GM12891 (cell line): ENCODE measurements at places on chromosomes 2 and 18.

GRCh38 chr2:125855204-125855603 is 800.8 kb upstream of the GYPC start:
- DNase-seq, result no peak

- DNase-seq, result no peak
Measured at GRCh38 chr2:195632856-195633572, 24.0 kb upstream of the SLC39A10 start.

- no peak for DNase-seq
Measured at GRCh38 chr2:15115776-15116175, 445.4 kb downstream of the NBAS start.

DNA sequence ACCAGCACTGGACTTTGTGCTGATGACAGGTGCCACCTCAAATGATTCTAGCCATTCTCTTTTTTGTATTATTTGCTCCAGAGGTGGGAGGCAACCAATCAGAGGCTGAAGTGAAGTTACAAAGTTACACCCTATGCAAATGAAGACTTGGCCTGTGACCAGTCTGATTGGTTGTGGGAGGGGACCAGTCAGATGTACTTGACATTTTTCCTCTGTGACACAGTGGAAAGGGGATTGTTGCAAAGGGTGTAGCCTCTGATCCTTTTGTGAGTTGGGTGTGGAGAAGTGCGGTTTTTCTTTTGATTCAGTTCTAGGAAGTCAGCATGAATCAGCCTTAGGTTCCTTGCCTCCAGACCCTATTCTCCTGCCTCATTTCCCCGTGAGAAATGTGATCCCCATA is 244.0 kb downstream of the ARL6IP6 start:
- DNase-seq, result no peak

- DNase-seq, result no peak
Measured at GRCh38 chr18:13372531-13372951, 154.0 kb downstream of the LDLRAD4 start.

GRCh38 chr2:203532957-203533658 is 2.0 kb downstream of the RAPH1 start:
- DNase-seq, result no peak

- DNase-seq, result no peak
Measured at GRCh38 chr2:96256611-96257113, 9.1 kb downstream of the TMEM127 start.

- DNase-seq, result no peak
Measured at GRCh38 chr2:60934165-60934722, 52.9 kb downstream of the REL start.

DNA sequence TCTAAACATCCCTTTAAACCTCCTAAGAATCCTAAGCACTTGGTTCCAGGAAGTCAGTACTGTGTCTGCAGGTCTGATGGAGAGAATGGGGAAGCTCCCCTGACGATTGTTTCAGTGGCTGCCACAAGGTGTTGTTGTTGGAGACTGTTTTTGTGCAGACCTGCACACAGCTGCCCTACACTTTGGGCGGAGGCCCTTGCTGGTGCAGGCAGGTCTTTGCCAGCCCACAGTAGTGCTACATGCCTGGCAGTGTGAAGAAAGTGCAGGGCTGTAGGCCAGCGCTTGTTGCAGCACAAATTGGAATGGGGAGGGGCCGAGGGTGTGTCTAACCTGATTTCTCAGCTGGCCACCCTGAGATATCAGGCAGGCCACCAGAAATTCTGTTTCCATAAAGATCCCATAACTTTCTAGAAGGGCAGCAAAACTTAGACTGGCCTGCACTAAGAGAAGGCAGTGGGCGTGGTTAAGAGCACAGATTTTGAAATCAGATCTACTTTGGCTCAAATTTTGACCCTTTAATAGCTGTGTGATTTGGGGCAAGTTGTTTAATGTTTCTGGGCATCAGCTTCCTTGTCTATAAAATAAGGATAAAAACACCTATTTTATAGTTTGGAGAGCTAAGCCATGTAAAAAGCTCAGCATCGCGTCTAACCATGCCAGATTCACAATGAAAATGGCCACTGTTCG is 83.7 kb upstream of the SLC1A4 start:
- DNase-seq, result no peak

DNA sequence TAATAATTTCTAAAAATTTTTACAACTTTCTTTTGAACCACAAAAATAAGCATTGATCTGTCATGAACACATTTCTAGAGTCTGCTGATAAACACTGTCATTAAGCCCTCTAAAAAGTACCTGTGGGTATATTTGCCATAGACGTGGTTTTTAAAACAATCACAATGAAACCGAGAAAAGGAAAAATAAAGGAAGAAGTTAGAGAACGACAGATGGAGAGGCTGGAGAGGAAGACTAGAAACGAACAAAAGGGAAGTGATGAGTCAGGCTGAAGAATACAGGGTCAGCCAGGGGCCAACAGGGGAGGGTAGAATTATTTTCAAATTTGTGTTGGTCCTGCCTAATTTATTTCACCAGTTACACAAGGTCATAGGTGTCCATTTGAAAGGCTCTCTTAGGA is 62.0 kb downstream of the MYL12B start:
- DNase-seq, result peak; percentile 15

- DNase-seq, result no peak
Measured at GRCh38 chr18:46315161-46315560, 211.0 kb downstream of the HAUS1 start.

- DNase-seq, result no peak
Measured at GRCh38 chr2:19943189-19943588, 41.4 kb upstream of the TTC32 start.

DNA sequence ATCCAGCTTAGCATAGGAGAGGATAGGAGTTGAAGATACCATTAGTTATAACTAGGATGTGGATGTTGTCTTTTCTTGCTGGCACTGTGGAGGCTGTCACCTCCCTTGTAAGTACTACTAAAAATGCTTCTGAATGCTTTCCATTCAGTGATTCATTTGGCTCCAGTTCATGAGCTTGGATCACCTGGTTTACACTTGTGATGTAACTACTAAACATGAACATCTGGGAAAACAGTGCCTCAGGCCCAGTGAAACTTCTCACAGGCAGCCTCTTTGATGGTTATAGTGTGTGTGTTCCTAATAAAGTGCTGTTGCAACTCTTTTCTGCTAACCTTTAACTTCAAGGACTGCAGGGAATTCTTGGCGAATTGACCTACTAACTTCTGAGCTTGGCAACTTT is 13.0 kb upstream of the SLC9A2 start:
- DNase-seq, result no peak

GRCh38 chr2:6054161-6054671 is 362.0 kb downstream of the SOX11 start:
- no peak for DNase-seq
